NCI-H524 treated with DMSO at 0.1 percent for 48 hours (cell line): ENCODE measurements at places on chromosomes 7 and 10.

DNA sequence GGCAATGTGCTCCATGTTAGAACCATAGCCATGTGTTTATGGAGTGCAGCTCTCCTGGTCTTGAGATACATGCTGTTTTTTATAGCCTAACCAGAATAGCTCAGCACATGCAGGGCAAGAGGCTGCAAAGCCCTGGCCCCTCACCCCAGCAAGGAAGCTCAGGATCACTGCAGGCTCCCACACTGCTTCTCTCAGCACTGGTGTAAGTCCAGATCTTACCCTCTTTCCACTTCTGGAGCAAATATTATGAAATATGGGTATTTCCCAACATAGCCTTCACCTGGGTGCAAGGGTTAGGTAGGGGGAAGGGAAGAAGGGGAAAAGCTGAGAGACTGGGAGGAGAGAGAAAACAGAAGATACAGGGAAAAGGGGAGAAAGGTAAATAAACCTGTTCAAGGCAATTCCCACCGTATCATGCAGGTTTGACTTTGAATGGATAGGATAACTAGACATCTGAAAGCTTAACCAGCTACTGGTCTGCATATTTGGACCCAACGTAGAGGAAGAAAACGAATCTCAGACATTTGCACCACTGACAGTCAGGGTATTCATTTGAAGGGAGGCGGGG, 19.7 kb downstream of the SKIDA1 start:
- no peak for DNase-seq

DNA sequence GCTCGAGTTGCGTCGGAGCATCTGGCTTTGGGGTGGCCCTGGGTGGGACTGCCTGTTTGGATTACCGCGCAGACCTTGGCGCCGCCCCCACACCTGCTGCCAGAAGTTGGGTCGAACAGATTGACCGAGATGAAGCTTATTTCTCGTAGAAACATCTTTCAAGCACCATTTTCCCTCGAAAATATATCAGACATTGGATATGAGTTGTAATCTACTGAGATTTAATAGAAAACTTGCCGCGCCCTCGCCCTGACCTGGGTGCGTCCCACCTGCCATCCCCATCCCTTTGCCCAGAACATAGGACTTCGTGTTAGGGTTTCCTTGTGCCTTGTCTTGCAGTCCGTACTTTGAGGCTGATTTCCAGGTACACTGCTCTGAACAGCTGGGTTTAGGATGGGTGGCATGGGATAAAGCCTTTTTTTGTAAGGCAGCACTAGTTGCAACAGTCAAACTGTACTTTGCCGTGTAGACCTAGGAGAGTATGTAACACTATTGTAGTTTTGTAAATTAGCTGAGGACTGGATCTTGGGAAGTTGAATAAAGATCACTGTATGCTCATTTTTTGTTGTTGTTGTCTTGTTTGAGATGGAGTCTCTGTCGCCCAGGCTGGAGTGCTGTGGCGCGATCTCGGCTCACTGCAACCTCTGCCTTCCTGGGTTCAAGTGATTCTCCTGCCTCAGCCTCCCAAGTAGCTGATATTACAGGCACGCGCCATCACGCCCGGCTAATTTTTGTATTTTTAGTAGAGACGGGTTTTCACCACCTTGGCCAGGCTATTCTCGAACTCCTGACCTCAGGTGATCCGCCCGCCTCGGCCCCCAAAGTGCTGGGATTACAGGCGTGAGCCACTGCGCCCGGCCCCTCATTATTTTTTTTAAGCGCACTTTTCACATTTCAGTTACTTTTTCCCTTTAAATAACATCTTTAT, 978 bp downstream of the OGDH start:
- DNase-seq = no peak

GRCh38 chr7:3201937-3202710, 98.9 kb upstream of the SDK1 start:
- DNase-seq = no peak

GRCh38 chr10:2392145-2392812, 655.0 kb upstream of the ADARB2 start:
- DNase-seq = no peak

DNA sequence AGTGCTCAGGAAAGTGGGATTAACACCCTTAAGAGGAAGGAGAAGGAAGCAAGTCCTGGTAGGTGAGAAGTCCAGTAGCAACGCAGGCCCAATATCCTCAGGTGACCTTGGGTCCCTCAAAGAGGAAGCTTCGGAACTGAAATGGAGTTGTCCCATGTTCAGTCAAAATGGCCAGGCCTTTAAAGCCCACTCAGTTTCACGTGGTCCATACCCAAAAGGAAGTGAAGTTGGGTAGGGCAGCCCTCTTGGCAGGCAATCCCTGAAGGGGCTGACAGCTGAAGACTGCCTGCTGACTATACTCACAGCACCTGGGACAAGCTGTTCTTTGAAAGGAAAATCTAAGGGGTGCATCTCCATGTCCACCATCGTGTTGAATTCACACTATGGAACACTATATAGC, 3.0 kb downstream of the GSAP start:
- no peak for DNase-seq
